ENCODE measurements at places on chromosomes 3 and 15. TPM values are rescaled to one million over a fixed set of nuclear protein-coding genes. Genes with fewer than 3 reads are reported as not detected.

EFCC1 gene
- total RNA-seq: 1.0 TPM

DISP2 gene
- total RNA-seq: under 0.01 TPM

GATA2 gene
- 0.52 TPM for total RNA-seq

CD200R1 gene
- 5.7 TPM for total RNA-seq

CFAP20DC gene
- total RNA-seq: 1.6 TPM

LAMB2 gene
- total RNA-seq: 601 TPM

ALDH1A2 gene
- total RNA-seq: 11.0 TPM

MAP6D1 gene
- total RNA-seq: 14.1 TPM

VIPR1 gene
- 1.6 TPM for total RNA-seq

UACA gene
- total RNA-seq: 100 TPM

TRAIP gene
- total RNA-seq: 2.6 TPM

THSD4 gene
- 15.7 TPM for total RNA-seq

CCR4 gene
- not detected for total RNA-seq

SLC9C1 gene
- total RNA-seq: 1.0 TPM

BUB1B gene
- 8.4 TPM for total RNA-seq

WDR49 gene
- 5.7 TPM for total RNA-seq

NPAP1 gene
- total RNA-seq: not detected

FEZF2 gene
- not detected for total RNA-seq

RTP2 gene
- not detected for total RNA-seq

ATP13A4 gene
- 1.6 TPM for total RNA-seq

DPPA4 gene
- total RNA-seq: 0.52 TPM

SGO1 gene
- 2.6 TPM for total RNA-seq

AGBL1 gene
- 31.3 TPM for total RNA-seq

ADAMTS9 gene
- 106 TPM for total RNA-seq

HES1 gene
- 23.0 TPM for total RNA-seq

SKOR1 gene
- total RNA-seq: under 0.01 TPM

DZIP1L gene
- total RNA-seq: 13.6 TPM

IL5RA gene
- not detected for total RNA-seq

KY gene
- 61.6 TPM for total RNA-seq

BCHE gene
- 42.3 TPM for total RNA-seq

TTC21A gene
- 1.0 TPM for total RNA-seq

ITGA11 gene
- 5.7 TPM for total RNA-seq

CCDC39 gene
- total RNA-seq: not detected

CHD2 gene
- total RNA-seq: 105 TPM

PTH1R gene
- total RNA-seq: 9.4 TPM

IGSF11 gene
- 2.6 TPM for total RNA-seq

All from skeletal muscle tissue (tissue), 5 donors.